ENCODE measurements at places on chromosomes 12 and 14.
A peak's percentile ranks its signal among the peaks of the same experiment; 100 is the strongest.

DNA sequence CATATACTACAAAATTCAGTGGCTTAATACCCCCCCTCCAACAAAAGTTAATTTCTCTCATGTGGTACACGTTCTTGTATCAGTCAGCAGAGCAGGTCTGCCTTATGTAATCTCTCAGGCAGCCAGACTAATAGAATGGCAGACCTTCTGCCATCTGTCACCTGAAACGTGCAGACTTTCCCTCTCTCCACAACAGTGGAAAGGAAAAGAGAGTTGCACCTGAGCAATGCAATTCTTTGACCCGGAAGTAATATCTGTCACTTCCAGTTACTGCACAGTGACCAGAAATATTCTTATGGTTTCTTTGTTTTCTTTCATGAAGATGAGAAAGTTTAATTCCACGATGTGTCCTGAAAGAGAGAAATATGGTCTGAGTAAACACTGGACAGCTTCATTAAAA, 14.4 kb downstream of the KERA start:
- no peak for DNase-seq

DNA sequence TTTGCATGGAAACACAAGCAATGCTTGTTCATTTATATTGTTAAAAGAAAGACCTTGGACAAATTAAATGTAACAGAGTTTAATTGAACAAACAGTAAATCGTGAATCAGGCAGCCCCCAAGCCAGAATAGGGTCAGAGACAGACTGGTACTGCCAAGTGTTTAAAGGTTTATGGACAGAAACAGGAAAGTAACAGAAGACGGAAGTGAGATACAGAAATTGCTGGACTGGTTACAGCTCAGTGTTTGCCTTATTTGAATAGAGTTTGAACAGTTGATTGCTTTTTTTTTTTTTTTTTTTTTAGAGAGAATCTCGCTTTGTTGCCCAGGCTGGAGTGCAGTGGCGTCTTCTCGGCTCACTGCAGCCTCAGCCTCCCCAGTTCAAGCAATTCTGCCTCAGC, 50.3 kb downstream of the DAO start:
- DNase-seq: no peak

DNA sequence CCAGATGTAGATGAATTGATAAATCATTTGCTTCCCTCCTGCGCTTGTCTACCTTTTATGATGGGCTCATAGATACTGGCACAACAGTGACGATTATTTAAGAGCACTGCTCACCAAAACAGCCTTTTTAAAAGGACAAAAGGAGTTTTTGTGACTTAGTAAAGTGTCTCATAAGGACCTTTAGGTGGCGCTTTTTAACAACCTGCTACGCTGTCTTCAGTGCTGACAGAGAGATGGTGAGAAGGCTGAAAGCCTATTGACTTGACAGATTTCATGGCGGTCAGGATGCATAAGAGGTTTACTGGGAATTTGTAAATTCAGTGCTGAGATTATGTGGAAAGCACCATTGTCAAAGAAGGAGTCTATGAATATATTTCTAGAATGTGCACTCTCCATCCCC, 87.6 kb downstream of the SLC15A5 start:
- DNase-seq: peak; percentile 38

DNA sequence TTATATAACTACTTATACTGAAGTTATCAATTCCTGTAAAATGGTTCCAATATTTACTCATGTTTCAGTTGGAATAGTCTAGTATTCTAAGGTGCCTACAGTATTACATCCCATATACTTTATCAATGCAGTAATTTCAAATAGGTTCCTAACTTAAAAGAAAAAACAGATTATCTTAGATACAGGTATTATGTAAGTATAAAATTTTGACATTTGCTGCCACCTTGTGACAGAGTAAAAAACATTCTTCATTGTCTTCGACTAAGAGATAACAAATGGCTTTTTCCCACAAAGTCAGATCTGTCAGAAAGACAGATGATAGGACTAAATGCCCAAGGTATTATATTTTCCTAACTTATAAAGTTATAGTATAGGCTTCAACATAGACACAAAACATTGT, 78.7 kb downstream of the TXNDC16 start:
- peak; percentile 31 for DNase-seq

All from mammary epithelial cell (primary cell).